ENCODE measurements at places on chromosomes 2 and 18.

GRCh38 chr2:120210270-120210693 lies 12.9 kb downstream of the TMEM185B start:
- DNase-seq, result no peak

GRCh38 chr2:232374356-232374755 lies 4.2 kb upstream of the ALPP start:
- DNase-seq, result no peak

DNA sequence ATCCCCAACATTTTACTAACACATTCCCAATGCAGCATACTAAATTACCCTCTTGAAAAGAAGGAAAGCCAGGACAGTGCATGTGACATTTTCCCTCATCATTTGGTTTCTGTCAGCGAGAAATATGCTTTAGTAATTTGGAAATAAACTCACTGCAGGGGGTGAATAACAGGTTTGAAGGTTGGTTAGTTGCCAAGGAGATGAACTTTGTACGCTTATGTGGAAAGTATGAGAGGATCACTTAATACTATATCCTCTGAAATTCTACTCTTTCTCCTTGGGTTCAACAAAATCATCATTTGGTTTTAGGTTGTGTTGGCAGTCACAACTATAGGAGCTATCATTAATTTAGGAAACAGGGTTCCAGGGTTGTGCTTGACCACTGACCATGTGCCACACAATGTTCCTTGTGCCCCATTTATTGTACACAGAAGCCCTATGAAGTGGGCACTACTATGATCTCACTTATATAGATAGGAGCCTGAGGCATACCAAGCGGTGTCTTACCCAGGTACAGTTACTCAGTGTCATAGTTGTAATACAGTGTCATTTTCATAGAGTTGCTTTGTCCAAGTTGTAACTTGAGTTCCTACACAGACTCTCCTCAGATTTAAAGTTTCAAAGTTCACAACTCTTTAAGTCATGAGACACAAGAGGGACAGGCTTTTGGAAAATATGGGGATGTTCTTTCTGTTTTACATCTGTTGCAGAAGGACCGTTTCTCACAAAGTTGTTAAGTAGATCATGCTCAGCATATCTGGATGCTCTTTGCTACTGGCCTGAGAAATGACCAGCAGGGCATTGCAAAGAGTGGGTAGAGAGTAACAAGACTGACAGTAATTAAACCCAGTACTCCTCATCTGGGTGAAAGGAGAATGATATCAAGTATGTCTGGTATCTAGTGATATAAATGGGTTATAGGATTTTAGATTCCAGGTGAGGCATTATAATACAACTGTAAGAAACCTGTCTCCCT lies 91.8 kb downstream of the MAP4K4 start:
- no peak for DNase-seq

DNA sequence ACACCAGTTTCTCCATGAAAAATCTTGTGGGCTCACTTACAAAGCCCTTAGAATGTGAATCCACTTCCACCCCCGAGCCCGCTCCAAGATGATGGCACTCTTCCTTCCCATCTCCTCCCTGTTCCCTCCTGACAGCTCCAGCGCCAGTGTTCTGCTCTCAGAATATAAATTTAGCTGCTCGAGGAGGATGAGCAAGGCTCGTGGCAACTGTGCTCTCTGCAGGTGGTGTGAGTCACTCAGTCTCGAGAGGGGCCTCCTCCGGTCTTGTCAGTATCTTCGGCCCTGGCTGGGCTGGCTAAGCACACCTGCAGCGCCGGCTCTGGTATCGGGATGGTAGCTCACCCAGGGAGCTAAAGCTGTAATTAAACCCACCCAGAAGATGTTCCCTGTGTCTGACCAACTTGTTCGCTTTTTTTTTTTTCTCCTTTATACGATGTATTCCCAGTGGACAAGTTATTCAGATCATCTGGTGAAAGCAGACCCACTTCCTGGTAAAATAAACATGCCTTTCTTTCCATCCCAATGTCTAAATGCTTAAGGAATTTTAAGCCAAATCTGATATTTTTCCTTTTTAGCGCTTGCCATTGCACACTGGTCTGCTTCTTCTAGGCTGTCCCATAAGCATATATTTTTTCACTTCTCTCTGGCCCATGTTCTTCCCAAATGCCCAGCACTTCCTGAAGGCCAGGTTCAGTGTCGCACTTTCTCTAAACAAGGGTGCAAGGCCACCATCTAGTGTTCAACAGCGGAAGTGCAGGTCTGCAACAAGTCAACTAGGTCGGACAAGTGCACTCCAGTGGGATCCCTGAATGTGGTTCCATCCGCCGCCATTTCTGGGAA lies 31.4 kb upstream of the YPEL5 start:
- peak; percentile 55 for DNase-seq

- no peak for DNase-seq
Observed at GRCh38 chr2:42696987-42697386, 66.9 kb downstream of the OXER1 start.

- DNase-seq, result no peak
Observed at GRCh38 chr2:65130664-65131175, 814 bp upstream of the RAB1A start.

GRCh38 chr2:239644011-239644410 lies 243.2 kb upstream of the HDAC4 start:
- DNase-seq, result no peak

DNA sequence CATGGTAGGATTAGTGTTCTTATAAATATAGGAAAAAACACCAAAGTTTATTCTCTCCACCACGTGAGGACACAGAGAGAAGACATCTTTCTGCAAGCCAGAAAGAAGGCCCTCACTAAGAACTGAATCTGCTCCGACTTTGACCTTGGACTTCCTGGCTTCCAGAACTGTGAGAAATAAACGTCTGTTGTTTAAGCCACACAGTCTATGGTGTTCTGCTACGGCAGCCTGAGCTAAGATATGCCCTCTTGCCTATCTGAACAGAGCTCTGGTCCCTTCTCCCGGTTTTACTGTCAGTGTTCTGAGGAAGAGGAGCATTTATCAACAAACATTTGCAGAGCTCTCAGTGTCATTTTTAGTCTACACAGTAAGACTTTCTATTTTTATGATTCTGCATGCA lies 131.3 kb downstream of the DOK6 start:
- DNase-seq, result no peak

GRCh38 chr2:231199219-231199618 lies 788 bp downstream of the ARMC9 start:
- DNase-seq, result no peak

DNA sequence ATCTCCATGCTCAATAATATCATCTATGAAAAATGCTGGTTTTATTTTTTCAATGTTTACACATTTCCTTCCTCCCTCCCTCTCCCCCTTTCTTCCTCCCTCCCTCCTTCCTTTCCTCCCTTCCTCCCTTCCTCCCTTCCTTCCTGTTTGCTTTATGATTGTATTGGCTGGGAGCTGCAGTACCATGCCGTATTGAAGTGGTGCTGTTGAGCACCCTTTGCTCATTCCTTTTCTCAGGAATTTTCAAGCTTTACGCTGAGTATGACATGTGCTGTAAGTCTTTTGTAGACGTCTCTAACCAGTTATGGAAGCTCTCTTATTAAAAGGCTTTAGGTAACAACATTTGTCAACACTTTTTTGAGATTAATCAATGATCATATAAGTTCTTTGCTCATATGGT lies 100.4 kb downstream of the SNTG2 start:
- no peak for DNase-seq

- DNase-seq, result no peak
Observed at GRCh38 chr2:205681401-205682238, 681 bp upstream of the NRP2 start.

DNA sequence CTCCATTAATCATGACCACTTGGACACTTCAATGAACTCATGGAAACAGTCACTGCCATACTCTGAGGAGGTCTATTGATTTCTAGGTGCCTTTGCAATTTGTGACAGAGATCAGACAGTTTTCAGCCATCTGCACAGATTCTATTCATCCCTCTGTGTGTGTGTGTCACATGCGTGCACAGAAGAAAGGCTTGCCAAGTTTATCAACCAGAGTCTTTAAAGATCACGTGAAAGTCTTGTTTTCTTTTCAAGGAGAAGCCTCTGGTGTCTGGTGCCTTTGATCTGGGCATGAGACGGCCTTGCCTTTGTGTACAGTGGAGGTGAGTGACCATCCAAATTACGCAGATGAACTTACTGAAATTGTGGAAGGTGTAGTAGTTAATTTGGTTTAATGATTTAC lies 164.2 kb downstream of the VAPA start:
- DNase-seq, result no peak

GRCh38 chr2:182078988-182079602 lies 93.4 kb downstream of the PPP1R1C start:
- DNase-seq, result peak; percentile 13

DNA sequence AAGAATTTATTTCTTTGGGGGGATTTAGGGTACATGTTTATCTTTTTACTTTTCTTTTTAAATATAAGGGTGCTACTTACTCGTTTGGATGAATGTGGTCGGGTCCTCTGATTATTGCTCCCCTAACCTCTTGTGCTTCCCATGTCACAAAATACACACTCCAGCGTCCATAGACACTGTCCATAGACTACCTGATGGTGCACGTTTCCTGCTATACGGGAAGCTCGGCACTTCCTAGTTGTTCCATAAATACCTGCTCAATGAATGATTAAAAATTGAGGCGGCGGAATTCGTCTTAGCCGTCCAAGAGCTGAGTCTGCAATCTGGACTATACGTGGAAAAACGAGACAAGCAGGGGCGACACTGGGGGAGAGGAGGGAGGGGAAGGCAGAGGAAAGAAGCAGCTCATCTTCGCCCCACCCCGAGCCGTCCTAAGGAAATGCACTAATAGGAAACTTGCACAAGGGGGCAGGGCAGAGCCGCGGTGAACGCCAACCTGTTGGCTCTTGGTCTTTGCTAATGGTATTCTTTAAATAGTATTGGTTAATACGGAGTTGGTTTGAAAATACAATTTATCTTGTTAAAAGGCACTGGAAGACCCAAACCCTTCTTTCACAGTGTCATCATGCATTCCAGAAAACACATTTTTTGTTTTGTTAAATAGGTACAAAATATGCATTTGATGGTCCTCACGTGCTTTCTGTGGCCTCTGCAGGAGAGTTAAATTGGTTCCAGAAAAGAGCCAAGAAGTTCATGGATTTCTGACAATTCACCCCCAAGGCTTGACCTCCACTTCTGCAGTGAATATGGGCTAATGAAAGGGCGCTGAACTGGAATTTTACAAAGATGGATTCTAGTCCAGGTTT lies 73.0 kb upstream of the KCTD1 start:
- no peak for DNase-seq

DNA sequence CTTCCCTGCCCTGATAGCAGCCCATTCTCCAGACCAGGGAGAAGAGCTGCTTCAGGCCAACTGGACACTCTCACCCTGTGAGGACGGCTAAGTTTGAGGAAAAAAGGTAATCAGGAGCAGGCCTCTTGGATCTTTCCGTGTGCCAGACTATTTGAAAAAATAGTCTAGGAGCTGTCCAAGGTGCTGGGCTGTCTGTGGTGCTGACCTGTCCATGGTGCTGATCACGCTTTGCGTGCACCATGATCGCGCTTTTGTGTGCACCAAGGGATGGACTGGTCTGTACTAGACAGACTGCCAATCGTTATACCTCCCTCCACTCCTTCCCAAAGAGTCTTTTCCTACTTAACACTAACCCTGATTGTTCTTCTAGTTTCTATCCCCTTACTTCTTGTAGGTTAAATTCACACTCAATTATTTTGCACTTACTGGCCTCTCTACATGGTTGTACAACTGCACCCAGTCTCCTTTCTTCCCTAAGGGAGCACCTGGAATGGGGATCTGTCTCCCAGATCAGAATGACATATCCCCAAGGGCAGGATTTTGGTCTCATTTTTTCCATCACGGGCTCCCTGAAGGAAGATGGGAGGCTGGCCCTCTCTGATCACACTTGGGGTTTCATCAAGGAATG lies 295.4 kb downstream of the CELF4 start:
- no peak for DNase-seq

DNA sequence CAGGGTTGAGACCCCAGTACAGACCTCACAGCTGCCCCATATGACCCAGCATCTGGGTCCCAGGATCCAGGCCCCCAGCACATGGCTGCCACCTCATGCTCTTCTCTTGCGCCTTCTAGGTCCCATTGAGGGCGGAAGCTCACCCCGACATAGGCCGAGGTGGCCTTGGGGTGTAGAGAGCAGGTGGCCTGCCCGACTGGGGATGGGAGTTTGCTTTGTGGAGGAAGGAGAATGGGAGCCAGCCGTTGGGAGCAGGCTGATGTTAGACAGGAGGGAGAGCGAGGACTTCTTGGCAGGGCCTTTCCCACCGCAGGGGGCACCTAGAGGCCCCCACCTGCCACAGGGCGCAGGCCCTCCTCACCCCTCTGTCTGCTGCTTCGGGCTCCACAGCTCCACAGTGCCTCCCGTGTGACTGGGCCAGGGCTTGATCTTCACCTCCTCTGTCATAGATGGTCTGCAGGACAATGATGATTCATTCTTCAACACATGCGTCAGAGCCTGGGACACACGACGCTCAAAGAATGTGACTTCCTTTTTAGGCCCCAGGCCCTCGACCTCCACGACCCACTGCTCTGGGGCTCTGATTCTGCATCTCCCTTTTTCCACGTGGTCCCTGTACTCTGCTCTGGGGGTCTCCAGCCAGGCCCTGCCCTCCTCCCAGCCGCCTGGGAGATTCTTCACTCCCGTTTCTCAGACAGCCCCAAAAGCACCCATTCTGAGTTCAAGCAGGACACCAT lies 86.6 kb upstream of the ODC1 start:
- DNase-seq, result no peak

- no peak for DNase-seq
Observed at GRCh38 chr2:73176205-73176880, 26.0 kb upstream of the NOTO start.

GRCh38 chr2:207937823-207938222 lies 87.5 kb downstream of the PLEKHM3 start:
- DNase-seq, result no peak

DNA sequence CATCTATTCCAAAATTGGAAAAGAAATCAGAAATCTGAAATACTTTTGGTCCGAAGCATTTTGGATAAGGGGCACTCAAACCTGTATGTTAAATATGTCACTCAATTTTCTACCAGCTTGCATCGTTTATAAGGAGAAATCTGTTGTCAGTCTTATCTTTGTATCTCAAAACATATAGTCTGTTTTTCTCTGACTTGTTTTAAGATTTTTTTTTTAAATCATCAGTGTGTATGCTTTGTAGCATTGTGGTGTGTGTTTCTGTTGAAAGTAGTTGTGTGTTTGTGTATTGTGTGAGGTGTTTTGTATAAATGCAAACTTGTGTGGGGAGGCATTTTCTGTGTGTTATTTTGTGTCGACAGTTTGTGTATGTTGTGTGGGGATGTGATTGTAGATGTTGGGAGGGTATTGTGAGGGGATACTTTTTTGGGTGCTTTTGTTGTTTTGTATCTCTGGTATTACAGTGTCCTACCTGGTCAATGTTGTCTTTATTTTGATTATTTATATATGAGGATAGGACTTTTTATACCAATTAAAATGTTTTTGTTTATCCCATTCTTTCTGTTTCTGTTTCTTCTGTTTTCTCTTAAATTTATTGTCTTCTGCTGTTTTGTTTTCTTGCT lies 30.9 kb downstream of the SMCHD1 start:
- DNase-seq, result no peak

DNA sequence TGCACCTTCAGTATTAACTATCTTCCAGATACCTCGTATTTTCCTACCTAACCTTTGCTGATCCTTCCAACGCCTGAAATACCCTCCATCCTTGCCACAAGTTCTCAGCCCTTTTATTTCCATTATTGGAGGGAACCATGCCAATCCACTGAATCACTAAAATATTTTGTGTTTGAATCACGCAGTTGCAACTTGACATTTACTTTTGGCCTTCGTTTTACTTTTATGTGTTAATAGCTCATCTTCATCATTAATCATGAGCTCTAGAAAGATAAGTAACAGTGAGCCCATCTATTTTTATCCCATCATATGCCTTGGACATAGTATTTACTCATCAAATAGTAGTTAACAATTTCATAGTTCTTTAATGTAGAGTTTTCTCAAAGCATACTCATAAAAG lies 463.2 kb downstream of the THSD7B start:
- DNase-seq, result no peak

- DNase-seq, result no peak
Observed at GRCh38 chr2:109217362-109218086, 88.5 kb downstream of the SH3RF3 start.
